ENCODE measurements at places on chromosomes 13 and 19. TPM values are rescaled to one million over a fixed set of nuclear protein-coding genes. Genes with fewer than 3 reads are reported as not detected.

- no peak overlapping the region for H3K4me3 ChIP-seq
- H3K4me1 ChIP-seq, result no peaks in the 10 kb centered on the region
- no peak overlapping the region for H3K27ac ChIP-seq
- H3K27me3 ChIP-seq, result no peaks in the 10 kb centered on the region
- no peak for DNase-seq
Observed at GRCh38 chr13:73092829-73093228, 34.0 kb downstream of the KLF5 start.

DNA sequence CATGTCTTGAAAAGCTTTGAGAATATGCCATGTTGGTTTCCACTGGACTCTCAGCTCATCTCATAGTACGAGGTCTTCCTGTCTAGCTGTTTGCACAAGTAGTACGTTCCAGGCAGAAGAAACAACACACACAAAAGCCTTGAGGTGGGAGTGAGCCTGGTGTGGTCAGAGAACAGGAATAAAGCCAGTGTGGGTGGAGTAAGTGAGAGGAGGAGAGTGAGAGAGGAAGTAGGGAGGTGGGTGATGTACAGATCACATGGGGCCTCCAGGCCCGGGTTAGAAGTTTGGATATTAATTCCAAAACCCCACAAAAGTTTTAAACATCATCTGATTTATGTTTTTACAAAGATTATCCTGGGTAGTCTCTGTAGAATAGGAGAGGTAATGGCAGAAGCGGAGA, 230.6 kb downstream of the MTUS2 start:
- H3K4me1 ChIP-seq, result no peaks in the 10 kb centered on the region
- no peak overlapping the region for H3K27ac ChIP-seq
- no peak for DNase-seq
- no peaks in the 10 kb centered on the region for H3K36me3 ChIP-seq
- H3K27me3 ChIP-seq, result no peaks in the 10 kb centered on the region

- DNase-seq, result no peak
- H3K4me1 ChIP-seq, result peaks cover 15% of the 10 kb centered on the region
- no peaks in the 10 kb centered on the region for H3K36me3 ChIP-seq
Observed at GRCh38 chr13:24066405-24067295, 93.9 kb upstream of the SPATA13 start.

Gene PSG1
- not detected for total RNA-seq

Gene TUBB4A
- 6.4 TPM for total RNA-seq
